ENCODE measurements at places on chromosomes 12 and 14. TPM values are rescaled to one million over a fixed set of nuclear protein-coding genes. Genes with fewer than 3 reads are reported as not detected.

The TAS2R42 gene
- total RNA-seq: not detected

The WNT5B gene
- 0.61 TPM for total RNA-seq

The PLEKHD1 gene
- total RNA-seq: 0.37 TPM

The PYGL gene
- 53.8 TPM for total RNA-seq

The DCAF4 gene
- 30.2 TPM for total RNA-seq

The NPFF gene
- total RNA-seq: not detected

The IL22 gene
- total RNA-seq: not detected
